ENCODE measurements at places on chromosomes 2 and 18.

DNA sequence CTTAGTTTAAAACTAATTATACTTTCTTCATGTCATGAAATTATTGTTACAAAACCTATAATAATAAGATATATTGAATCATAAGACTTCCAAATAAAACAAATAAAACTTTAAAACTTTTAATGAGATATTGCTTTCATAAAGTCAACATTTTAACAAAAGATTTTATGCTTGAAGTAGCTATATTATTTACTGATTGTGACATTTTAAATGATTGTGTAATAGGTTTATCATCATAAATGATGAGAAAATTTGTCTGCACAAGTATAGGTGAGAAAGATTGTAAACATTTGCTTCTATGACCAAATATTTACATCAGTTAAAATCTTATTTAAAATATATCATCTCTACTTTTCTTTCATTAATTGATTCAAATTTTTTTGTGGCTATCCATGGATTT lies 5.1 kb upstream of the GALNT13 start:
- DNase-seq = no peak

DNA sequence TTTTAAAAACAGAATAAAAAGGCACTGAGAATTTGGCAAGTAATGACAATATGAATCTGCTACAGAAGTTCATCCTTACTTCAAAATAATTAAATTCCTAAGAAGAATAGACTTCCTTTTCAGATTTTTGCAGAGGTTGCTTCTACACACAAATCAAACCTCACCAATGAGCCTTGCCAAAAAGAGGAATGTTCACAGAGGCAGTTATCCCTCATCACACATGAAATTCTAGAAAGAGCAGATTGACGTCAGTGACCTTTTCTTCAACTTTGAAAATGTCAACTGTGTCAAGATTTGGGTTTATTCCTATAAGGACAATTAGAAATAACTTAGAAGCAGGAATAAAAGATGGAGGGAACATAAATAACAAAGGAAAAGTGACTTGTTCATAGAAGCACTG lies 64.6 kb downstream of the MBD2 start:
- DNase-seq = no peak

DNA sequence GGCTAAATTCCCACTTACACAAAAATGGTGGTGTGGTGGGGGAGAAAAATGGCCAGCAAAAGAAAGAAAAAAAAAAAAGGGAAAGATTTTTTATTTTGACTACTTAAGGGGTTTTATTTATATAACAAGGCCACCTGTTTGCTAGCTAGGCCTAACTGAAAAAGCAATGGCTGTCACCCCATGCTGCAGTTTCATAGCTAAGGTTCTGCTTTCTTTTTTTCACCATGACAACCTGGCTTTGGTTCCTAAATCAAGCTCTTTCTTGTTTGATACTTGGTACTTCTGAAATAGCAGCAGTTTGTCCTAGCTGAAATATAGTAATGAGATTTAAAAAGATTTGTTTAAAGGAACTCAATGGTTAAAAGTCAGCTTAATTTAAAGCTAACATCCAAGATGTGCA lies 433.2 kb upstream of the MEX3C start:
- DNase-seq = no peak

DNA sequence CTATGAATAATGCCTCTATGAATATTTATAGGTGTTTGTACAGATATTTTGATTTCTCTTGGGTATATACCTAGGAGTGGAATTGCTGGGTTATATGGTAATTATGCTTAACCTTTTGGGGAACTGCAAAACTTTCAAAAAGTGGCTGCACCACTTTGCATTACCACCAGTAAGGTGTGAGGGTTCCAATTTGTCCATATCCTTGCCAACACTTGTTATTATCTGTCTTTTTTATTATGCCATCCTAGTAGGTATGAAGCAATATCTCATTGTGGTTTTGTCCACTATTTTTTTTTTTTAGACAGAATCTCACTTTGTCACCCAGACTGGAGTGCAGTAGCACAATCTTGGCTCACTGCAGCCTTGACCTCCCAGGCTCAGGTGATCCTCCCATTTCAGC lies 112.2 kb upstream of the FBXO11 start:
- no peak for DNase-seq

GRCh38 chr2:215060861-215061536 lies 77.4 kb downstream of the ABCA12 start:
- DNase-seq = no peak
